ENCODE measurements at places on chromosomes 5 and 9. TPM values are rescaled to one million over a fixed set of nuclear protein-coding genes. Genes with fewer than 3 reads are reported as not detected.

The SHOC1 gene
- total RNA-seq, result not detected

The SNCB gene
- not detected for total RNA-seq

The ADAMTS2 gene
- total RNA-seq, result not detected

The ARID3C gene
- total RNA-seq, result 0.21 TPM

- H3K36me3 ChIP-seq, result no peaks in the 10 kb centered on the region
- no peaks in the 10 kb centered on the region for H3K4me1 ChIP-seq
- peaks cover 11% of the 10 kb centered on the region for H3K27me3 ChIP-seq
- no peak overlapping the region for H3K27ac ChIP-seq
- DNase-seq, result no peak
Observed at GRCh38 chr9:91589101-91589553, 165.5 kb upstream of the NFIL3 start.

- H3K4me3 ChIP-seq, result no peak overlapping the region
- no peak for DNase-seq
- peaks cover 2% of the 10 kb centered on the region for H3K4me1 ChIP-seq
- H3K36me3 ChIP-seq, result no peaks in the 10 kb centered on the region
Observed at GRCh38 chr9:107024193-107024592, 161.2 kb downstream of the ZNF462 start.

DNA sequence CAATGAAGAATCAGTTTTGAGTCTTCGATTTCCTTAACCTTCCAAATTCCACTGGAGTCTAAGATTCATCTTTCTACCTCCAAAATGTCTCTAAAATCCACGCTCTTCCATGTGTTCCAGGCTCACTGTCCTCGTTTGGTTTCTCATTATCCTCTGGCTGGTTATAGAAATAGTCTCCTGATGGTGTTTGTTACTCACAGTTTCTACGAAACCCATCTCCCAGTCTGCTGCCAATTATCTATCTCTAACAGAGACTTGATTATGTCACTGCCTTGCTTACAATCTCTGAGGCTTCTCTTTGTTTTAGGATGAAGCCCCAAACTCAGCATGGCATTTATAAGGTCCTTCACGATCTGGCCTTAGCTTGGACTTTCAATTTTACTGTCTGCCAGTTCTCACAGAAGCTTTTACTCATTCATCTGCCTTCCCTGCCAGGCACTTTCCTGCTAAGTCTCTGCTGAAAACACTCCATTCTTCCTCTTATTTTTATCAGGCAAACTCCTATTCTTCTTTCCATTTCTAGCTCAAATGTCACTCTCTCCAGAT lies 339.6 kb upstream of the SGCD start:
- no peak overlapping the region for H3K4me3 ChIP-seq
- H3K4me1 ChIP-seq, result no peaks in the 10 kb centered on the region
- no peaks in the 10 kb centered on the region for H3K36me3 ChIP-seq
- no peak overlapping the region for H3K27ac ChIP-seq

DNA sequence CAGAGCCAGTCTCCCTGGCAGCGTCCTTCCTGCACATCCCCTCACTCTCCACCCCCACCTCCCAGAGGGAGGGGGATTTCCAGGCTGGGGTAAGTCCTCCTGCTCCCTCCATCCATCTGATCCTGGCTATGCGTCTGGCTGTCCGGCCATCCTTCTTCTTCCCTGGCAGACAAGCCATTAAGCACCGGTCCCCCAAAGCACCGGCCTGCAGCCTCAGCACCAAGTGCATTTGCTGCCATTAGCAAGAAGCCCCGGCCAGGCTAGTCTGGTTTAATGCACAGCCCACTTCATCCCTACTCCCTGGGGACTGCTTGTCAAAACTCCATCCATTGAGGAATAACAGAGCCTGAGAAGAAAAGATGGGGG lies 208.7 kb upstream of the IER5L start:
- H3K4me3 ChIP-seq, result no peak overlapping the region
- no peak overlapping the region for H3K27ac ChIP-seq
- H3K4me1 ChIP-seq, result no peaks in the 10 kb centered on the region
- peaks cover 3% of the 10 kb centered on the region for H3K27me3 ChIP-seq
- no peaks in the 10 kb centered on the region for H3K36me3 ChIP-seq
- no peak for DNase-seq

- DNase-seq, result no peak
- H3K36me3 ChIP-seq, result no peaks in the 10 kb centered on the region
- no peaks in the 10 kb centered on the region for H3K4me1 ChIP-seq
- H3K27me3 ChIP-seq, result peaks cover 26% of the 10 kb centered on the region
- no peak overlapping the region for H3K27ac ChIP-seq
Observed at GRCh38 chr5:160382346-160382745, 11.9 kb upstream of the C1QTNF2 start.
